Progenitor cell of endocrine pancreas (in vitro differentiated cells): ENCODE measurements at places on chromosomes 4 and X. TPM values are rescaled to one million over a fixed set of nuclear protein-coding genes. Genes with fewer than 3 reads are reported as not detected.

The MANBA gene
- 48.9 and 49.7 TPM in 2 replicates for total RNA-seq

The CDX4 gene
- total RNA-seq, result not detected in 2 replicates

The MAGEB2 gene
- not detected in 2 replicates for total RNA-seq

The PDE5A gene
- total RNA-seq, result 44.6 and 51.9 TPM in 2 replicates

The ZFP92 gene
- 0.38 TPM in 2 replicates for total RNA-seq

The P2RY8 gene
- not detected in 2 replicates for total RNA-seq

The BMX gene
- total RNA-seq, result not detected in 2 replicates

The DCX gene
- 145 and 171 TPM in 2 replicates for total RNA-seq

The SNCA gene
- total RNA-seq, result 13.4 and 16.2 TPM in 2 replicates

The CXCL3 gene
- total RNA-seq, result 1.7 and 1.8 TPM in 2 replicates
